Endothelial cell of umbilical vein (primary cell): ENCODE measurements at places on chromosomes 11 and 22.

GRCh38 chr11:108669711-108670110, 4.8 kb downstream of the DDX10 start:
- no peak for DNase-seq

DNA sequence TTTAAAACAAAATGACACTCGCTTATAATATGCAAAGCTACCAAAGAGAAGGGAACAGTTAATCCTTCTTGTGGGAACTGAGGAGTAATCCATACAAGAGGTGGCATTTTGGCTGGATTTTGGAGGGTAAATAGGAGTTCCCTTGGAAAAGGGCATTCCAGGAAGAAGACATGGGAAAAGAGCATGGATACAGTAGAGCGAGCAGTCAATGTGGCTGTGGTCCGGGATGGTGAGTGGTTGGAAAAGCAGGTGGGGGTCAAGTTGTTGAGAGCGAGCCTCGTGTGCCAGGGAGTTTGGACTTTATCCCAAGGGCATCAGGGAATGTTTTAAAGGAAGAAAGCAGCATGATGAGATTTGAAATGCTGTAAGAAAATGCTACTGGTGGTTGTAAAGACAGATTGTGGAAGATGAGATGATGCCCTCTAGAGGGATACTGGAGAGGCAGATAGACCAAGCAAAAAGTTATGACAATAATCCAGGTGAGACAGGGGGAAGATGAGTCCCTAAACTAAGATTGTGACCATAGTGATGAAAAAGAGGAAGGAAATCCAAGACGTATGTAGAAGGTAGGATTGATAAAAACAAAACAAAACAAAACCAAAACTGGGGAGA, 3.8 kb upstream of the MMP7 start:
- no peak for DNase-seq

DNA sequence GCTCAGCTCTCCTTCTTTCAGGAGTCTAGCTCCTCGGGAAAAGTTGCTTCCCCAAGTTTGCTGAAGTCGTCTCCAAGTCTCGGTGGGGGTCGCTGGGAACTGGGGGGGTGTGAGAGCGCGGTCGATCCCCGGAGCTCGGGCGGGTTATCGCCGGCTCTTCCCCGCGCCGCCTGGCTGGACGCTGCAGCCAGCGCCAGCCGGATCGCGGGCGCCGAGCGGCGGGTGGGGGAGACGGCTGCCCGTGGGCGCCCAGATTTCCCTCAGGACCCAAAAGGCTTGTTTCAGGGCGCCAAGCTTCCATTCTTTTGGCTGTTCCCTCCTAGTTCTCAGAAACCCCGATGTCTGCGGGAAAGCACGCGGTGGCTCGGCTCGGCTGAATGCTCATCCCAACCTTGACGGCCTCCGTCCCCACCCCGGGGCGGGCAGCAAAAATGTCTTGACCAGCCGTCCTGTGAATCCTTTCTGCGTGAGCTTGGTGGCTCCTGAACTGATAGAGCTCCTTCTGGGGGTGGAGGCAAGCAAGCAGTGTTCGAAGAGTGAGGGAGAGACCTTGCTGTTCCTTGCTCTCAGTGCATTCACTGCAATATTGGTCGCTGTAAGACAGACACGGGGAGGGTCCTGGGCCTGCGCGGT, 1.7 kb downstream of the ZBTB16 start:
- DNase-seq: peak; percentile 48

- no peak for DNase-seq
Observed at GRCh38 chr22:35873426-35873825, 155.2 kb downstream of the RBFOX2 start.

GRCh38 chr11:131773626-131774025, 403.2 kb downstream of the NTM start:
- DNase-seq: no peak

DNA sequence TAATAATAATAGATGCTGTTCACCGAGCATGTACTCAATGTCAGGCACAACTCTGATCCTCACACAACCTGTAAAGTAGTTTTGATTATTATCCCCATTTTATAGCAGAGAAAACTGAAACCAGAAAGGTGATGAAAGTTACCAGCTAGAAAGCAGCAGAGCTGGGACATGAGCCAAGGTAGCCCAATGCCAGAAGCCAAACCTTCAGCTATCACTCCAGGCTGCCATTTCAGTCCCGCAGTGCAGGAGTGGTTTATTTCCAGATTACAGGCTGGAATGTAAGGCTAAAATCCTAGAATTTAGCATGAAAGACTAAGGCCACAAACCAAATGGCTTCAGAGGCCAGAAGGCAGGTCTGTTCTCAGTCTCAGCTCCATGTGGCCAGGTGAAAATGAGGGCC, 108.8 kb downstream of the TENM4 start:
- no peak for DNase-seq

DNA sequence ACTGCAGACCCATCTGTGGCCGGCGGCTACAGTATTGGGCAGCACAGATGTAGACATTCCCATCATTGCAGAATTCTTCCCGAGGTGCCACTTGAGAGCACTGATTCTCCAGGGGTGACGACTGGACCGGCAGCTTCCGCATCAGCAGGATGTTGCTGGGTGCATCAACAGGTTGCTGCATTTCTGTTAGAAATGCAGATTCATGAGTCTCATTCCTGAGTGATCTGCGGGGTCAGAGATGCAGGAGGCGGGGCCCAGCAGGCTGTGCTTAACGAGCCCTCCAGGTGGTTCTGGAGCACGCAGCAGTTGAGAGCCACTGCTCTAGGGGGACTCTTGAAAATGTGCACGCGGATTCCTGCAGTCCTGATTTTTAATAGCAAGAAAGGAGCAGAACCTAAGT, 321.8 kb downstream of the TBC1D22A start:
- no peak for DNase-seq

DNA sequence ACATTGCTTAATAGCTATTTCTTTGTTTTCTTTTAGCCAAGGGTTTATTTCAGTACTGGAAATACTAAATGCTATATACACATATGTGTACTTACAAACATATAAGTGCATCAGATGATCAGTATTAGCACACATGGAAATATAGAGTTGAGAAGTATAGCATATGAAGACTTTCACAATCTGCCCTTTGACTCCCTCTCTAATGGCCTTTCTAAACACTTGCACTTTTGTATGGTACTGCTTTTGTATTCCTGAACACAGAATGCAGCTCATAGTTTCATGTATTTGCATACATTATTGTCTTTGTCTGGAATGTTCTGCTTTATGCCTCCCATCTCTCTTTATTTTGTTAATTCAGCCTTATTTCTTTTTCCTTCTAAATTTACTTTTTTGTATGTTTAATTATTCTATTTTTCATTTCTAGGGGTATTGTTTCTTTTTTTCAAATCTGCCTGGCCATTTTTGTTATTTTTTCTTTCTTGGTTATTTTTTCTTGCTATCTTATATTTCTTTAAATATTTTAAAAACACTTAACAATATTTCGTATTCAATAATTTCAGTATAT, 28.8 kb downstream of the ACER3 start:
- DNase-seq: no peak

GRCh38 chr11:75855206-75855605, 40.2 kb downstream of the UVRAG start:
- no peak for DNase-seq

GRCh38 chr11:122983438-122984185, 2.0 kb upstream of the BSX start:
- no peak for DNase-seq

GRCh38 chr11:108975641-108976071, 310.8 kb downstream of the DDX10 start:
- DNase-seq: no peak

DNA sequence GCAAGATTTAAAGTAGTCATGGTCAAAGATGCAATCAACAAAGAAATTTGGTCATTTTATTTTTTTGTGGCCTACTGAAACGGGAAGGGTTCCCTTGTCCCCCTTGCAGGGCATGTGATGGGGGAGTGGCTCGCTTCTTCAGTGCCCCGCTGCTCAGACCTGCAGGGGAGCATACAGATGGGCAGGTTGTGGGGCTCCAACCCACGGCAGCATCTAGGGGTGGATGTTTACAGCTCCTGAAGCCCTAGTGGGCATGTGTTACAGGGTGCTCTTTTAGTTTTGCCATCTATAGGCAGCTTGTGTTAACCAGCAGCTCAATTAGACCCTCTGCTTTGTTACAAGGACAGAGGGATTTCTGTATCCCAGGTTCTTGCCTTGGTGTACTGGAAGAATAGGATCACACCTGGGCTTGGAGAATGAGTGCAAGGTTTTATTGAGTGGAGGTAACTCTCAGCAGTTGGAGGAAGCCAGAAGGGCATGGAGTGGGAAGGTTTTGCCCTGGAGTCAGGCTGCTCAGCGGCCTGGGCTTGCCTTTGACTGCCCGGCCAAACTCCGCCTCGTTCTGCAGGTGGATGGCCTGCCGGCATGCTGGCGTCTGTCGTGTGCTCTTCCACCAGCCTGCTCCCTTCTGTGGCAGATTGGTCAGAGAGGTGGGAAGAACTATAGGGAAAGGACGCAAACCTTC, 9.4 kb downstream of the GSTP1 start:
- no peak for DNase-seq

GRCh38 chr22:27892811-27893210, 26.2 kb downstream of the PITPNB start:
- DNase-seq: no peak

DNA sequence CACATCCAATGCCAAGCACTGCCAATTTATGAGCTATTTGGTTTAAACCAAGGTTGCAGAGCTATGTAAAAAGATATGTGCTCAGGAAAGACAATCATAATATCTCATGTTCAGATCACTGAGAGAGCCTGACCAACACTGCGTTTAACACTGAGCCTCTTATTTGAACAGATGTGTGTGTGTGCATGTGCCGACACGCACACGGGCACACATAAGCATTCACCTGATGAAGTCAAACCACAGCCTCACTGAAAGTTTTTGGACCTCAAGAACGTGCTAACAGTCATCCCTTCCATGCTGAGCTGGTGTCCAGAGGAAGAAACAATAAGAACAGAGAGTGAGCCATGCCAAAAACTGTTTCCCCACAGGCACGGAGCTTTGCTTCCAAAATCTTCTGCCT, 23.4 kb downstream of the HPS4 start:
- no peak for DNase-seq

DNA sequence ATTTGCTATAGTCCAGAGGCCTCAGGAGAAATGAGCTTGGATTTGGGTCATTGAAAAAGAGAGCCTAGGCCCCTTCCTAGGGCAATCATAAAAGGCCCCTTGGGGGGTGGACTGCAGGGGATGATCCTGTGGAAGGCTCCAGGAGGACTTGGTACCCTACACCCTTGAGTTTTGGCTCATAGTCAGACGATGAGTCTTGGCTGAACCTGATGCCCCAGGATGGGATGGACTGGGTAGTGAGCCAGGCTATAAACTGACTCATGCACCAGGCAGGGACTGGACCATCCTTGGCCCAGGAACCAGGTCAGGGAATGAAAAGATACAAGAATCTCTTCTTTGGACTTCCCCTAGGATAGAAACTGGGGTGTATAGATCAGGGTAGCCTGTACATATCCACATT, 54.2 kb downstream of the NAV2 start:
- no peak for DNase-seq

GRCh38 chr11:85953491-85954143, 98.4 kb downstream of the CCDC83 start:
- no peak for DNase-seq

GRCh38 chr11:72041364-72042063, 38.8 kb downstream of the NUMA1 start:
- peak; percentile 87 for DNase-seq

- DNase-seq: no peak
Observed at GRCh38 chr11:57230791-57231538, 6.1 kb downstream of the APLNR start.

GRCh38 chr11:115920841-115921480, 416.7 kb upstream of the CADM1 start:
- no peak for DNase-seq

GRCh38 chr11:45935349-45936064, 13.1 kb downstream of the LARGE2 start:
- DNase-seq: no peak

DNA sequence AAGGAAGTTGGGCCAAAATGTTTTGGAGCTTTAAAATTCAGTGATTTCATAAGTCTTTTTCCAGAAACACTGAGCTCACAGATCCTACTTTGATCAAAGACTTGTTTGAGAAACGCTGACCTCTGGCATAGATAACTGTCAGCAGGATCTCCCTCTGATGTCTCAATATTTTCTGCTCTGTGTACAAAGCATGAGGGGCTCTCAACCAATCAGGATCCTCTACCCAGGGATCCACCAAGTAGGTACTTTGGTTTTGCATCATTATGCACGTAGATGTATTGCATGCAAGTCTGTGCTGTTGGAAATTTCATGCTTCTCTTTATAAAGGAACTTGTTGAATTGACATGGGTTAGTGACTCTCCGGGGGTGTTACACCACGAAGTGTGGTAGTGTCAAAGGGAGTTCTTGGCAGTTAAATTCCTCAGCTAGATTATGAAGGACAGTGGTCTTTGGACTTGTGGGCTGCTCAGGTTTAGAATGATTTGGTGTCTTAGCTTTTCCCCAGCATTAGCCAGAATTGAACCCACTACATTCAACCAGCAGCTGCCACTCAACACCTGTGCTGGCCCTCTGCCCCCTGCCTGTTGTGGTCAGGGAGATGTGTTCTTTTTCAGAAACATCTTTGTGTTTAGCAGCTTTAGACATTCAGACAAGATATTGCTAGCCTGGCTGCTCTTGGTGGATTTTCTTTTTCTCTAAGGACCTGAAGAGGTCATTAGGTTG, 1.7 kb upstream of the DIXDC1 start:
- DNase-seq: no peak

- DNase-seq: no peak
Observed at GRCh38 chr11:61489833-61490721, 18.5 kb upstream of the LRRC10B start.

- DNase-seq: no peak
Observed at GRCh38 chr11:133171374-133171773, 360.9 kb downstream of the OPCML start.

- no peak for DNase-seq
Observed at GRCh38 chr11:8315463-8315862, 51.8 kb upstream of the LMO1 start.

GRCh38 chr11:108713076-108713790, 48.4 kb downstream of the DDX10 start:
- peak; percentile 2 for DNase-seq

GRCh38 chr11:120740380-120740779, 228.8 kb downstream of the GRIK4 start:
- no peak for DNase-seq

DNA sequence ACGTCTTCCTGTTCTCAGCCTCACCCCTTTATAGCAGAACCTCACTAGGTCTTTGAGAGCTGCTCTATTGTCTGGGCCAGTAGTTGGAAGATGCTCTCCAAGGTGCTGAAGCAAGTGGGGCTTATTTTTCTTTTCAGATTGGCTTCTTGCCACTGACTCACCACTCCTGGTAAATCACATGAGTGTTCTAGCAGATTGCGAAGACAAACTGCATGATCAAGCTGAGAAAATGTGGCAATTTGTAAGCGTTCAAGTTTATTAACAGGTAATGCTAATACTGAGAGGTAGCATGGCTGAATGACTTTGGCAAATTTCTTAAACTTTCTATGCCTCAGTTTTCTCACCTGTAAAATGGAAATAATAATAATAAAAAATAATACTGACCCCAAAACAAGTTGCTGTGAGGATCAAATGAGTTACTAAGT, 59.2 kb downstream of the CACNG2 start:
- peak; percentile 85 for DNase-seq
